ENCODE measurements at places on chromosomes 2 and 18. TPM values are rescaled to one million over a fixed set of nuclear protein-coding genes. Genes with fewer than 3 reads are reported as not detected.
A peak's percentile ranks its signal among the peaks of the same experiment; 100 is the strongest.

DNA sequence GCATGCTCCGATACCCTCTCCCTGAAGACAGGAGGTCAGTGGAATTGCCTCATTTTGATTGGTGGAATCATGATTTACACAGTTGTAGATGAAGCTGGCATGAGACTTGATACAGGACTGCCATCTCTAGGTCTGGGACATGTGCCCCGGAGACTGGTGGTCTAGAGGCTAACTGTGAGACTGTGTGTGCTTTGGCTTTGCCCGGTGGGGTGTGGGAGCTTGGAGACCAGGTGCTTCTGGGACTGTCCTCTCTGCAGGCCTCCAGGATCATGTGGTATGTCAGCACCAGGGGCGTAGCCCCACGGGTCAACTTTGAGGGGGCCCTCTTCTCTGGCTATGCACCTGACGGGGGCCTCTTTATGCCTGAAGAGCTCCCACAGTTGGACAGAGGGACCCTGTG, 2.7 kb downstream of the THNSL2 start:
- DNase-seq: no peak

DNA sequence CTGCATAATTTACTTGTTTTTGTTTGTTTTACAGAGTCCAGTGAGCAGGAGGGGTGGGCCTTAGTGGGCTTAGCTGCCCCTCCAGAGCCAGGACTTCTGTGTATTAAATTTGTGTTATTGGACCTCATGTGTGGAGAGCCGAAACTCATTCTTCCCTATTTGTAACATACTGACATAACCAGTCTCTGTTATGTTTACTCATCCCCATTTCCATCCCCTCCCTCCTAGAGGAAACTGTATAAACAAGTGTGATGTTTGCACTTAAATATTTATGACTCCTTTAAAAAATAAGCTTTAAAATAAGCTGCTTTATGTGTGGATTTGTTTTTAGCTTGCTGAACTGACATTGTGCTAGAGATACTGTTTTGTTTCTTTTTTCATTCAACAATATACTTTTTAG, 13.8 kb downstream of the ZNF512 start:
- no peak for DNase-seq

- no peak for DNase-seq
These were observed 204.5 kb upstream of the REV1 start for GRCh38 chr2:99694331-99694730.

GRCh38 chr18:28961669-28962228, 784.8 kb upstream of the CDH2 start:
- DNase-seq: peak; percentile 43

Gene KIAA2012
- not detected for total RNA-seq

Gene TUBB8B
- 1.1 TPM for total RNA-seq

GRCh38 chr2:159989249-159989648, 73.2 kb downstream of the PLA2R1 start:
- no peak for DNase-seq

Gene EML6
- total RNA-seq: 2.1 TPM

Gene SPC25
- 20.5 TPM for total RNA-seq

DNA sequence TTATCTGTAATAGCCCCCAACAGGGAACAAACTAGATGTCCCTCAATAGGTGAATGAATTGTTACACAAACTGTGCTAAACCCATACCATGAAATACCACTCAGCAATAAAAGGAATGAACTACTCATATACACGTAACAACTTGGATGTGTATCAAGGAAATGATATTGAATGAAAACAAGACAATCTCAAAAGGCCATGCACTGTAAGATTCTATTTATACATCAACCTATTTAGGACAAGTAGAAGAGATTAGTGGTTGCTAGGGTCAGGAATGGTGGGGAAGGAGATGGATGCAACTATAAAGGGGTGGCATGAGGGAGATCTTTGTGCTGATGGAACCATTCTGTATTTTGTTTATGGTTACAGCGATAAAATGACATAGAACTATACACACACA, 47.1 kb downstream of the KANSL3 start:
- no peak for DNase-seq

- peak; percentile 88 for DNase-seq
These were observed 118.1 kb upstream of the EPAS1 start for GRCh38 chr2:46179037-46179621.

DNA sequence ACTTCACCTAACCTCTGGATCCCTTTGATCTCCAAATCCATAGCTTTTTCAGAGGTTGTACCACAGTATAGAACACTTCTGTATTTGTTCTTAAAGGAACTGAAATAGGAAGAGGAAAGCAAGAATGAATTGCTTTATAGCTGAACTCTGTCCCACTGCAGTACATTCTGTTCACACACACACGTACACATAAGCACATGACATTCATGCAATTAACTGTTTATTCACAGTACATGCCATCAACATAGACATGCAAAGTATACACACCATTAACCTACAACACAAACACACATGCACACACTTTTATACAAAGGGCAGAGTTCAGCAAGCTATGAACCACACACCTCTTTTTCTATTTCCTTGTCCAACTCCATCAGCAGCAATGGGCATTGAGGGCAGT, 43.2 kb downstream of the MRPL33 start:
- no peak for DNase-seq

GRCh38 chr18:21672521-21673267, 31.9 kb downstream of the ABHD3 start:
- DNase-seq: peak; percentile 7

DNA sequence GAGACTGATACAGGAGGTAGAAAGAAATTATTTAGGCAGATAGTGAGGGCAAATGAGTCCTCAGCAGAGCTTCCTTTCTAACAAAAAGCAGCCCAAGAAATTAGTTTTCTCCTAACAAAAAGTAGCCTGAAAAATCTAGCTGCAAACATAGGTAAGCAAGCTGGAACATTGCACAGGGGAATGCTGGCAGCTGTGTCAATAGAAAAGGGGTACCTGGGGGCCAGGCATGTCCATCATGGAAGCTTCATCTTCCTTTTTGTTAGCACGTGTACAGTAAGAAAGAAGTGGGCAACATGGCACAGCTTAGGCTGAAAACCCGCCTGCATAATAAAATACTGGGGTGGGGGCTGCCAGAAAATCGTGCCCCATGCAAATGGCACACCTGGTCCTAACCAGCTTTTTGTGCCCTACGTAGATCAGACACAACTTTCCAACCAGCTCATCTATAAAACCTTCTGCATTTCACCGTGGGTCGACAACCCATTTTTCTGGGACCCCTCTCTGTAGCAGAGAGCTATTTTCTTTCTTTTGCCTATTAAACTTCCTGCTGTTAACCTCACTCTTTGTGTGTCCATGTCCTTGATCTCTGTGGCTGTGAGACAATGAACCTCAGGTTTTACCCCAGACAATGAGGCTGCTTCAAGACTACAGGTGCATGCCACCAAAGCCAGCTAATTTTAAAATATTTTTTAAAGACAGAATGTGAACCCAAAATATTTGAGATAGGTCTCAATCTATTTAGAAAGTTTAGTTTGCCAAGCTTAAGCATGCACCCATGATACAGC, 6.6 kb upstream of the MTHFD2 start:
- DNase-seq: no peak

DNA sequence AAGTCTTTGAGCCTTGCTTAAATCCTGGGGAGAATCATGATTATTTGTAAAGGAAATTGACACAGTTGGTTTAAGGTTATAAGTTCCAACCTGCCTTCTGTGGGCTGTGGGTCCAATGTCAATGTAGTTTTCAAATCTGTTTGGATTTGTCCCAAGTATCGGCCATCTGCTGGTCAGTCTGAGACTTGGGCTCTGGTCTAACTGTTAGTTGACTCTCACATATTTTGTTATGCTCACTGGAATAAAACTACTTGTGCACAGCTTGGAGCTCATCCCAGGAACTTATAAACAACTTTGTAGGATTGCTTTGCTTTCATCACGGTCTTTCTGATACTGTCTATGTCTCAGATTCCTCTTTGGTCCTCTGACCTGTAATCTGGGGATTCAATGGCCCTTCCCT, 1026.2 kb upstream of the ZEB2 start:
- DNase-seq: no peak

DNA sequence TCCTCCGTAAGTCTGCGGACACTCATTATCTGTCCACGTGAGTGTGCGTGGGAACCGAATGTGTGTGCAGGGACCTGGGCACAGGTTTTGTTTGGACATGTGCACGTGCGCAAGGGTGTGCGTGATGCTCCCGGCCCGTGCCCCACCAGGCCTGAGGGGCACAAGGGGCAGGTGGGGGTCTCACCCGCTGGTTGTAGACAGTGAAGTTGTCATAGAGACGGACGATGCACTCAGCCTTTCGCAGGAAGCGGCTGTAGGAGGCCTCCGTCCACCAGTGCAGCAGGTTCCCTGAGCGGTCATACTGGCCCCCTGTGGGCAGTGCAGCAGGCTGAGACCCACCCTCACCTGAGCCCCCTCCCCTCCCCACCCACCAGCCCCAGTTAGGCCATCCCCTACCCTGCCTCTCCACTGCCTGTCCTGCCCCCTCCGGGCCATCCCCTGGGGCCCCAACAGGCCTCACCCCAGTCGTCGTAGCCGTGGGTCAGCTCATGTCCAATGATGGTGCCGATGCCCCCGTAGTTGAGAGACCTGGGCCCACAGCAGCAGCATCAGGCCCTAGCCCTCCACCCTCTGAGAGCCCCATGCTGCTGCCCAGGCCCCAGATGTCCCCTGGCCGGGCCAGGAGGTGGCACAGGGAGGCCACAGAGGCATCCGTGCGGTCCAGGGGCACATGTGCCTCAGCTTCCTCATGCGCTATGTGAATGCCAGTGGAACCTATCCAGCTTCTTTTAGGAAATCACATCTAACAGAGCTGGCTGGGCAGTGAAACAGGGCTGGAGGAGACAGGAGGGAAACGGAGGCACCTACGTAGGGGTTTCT, 6.1 kb downstream of the ECEL1 start:
- DNase-seq: no peak

GRCh38 chr2:238667639-238668038, 180.2 kb upstream of the TWIST2 start:
- DNase-seq: no peak

DNA sequence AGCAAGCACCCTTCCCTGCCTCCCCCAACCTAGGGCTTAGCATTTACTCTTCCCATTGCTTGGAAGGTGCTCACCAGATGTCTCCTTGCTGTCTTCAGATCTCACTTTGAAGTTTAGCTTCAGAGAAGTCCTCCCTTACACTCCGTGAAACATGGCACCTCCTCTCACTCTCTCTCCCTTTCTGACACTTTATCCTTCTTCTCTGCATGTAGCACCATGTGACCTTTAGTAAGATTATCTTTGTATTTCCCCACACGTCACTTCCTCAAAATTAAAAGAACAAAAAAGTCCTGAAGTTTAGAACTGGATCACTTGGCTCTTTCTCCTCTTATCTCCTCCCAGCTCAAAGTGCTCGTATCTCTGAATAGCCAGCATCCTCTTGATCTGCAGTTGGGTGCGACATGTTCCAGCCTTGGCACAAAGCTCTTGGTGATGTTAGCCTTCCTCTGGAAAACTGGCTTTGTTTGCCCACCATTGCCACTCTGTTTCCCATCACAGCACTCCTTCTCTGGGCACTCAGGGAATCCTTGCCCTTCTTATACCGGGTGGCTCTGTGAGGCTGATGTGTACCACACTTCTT, 40.6 kb upstream of the EPAS1 start:
- DNase-seq: peak; percentile 28

DNA sequence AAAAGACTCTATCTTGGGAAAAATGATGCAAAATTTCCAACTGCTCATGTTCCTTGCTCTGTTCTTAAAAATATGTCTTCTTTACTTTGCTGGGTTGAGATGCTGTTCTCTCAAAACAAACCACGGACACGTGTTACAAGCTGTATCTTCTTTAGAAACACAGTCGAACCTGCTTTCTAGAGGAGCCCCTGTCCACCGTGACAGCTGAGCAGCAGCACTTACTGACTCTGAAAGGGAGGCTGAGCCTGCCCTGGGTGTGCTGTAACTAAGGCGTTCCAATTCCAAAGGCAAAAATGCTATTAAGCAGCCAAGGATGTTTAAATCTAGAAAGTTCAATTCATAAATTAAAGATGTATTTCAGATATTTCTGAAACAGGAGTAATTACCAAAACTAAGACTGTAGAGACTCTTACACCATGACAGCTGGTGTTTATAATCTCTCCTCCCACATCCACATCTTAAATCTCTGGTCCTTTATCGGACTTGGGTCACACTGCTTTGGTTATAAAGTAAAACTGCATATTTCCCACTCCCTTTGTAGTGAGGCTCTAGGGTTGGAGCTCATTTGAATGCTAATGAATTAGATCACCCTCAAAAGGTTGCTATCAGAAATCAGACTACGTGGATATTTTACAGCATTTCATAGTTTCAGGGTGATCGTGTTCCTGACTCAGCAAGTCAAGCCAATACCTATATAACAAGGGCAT, 281.2 kb upstream of the LYPD1 start:
- DNase-seq: no peak

Gene ARHGEF4
- total RNA-seq: not detected

Gene KCNIP3
- total RNA-seq: 0.21 TPM

Gene KYNU
- total RNA-seq: not detected

GRCh38 chr2:117056376-117056748, 758.1 kb upstream of the DDX18 start:
- no peak for DNase-seq

Measured in endothelial cell of umbilical vein (primary cell).